Natural killer cell (primary cell): ENCODE measurements at places on chromosomes 2 and 18. TPM values are rescaled to one million over a fixed set of nuclear protein-coding genes. Genes with fewer than 3 reads are reported as not detected.

The ITGAV gene
- 14.7 TPM for total RNA-seq

DNA sequence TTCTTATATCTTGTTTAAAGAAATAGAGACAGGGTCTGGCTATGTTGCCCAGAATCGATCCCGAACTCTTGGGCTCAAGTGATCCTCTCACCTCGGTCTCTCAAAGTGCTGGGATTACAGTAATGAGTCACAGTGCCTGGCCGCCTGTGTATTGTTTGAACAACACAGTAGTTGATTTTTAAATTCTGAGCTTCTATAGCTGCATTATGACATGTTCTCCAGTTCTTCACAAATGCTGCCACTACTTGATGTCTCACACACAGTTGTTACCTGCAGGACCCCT, 7.7 kb upstream of the RHOB start:
- H3K27me3 ChIP-seq, result no peaks in the 10 kb centered on the region
- no peak overlapping the region for H3K4me3 ChIP-seq
- no peaks in the 10 kb centered on the region for H3K36me3 ChIP-seq
- H3K27ac ChIP-seq, result peak overlapping the region; percentile 43
- H3K4me1 ChIP-seq, result no peaks in the 10 kb centered on the region

DNA sequence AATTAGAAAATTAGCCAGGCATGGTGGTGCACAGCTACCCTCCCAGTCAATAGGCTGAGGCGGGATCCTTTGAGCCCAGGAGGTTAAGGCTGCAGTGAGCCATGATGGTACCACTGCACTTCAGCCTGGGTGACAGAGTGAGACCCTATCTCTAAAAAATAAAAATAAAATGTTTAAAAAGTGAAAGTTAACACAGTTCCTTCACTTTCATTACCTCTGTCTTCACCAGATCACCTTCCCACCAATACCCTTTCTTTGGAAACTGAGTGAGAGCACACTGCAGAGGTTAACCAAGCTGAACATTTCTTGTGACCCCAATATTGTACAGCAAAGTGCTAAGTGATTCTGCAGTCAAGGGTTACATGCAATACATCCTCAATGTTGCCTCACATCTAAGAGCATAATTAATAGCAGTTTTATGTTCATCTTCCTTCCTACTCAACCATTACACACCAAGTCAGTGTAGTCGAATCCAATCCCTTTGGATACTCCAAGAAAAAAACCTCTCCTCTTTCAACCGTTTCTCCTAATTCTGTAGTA, 1.7 kb downstream of the L3MBTL4 start:
- DNase-seq, result no peak
- peak overlapping the region; percentile 14 for H3K4me3 ChIP-seq
- H3K27me3 ChIP-seq, result no peaks in the 10 kb centered on the region
- peak overlapping the region; percentile 30 for H3K27ac ChIP-seq

The ZEB2 gene
- total RNA-seq, result 718 TPM

- no peaks in the 10 kb centered on the region for H3K4me1 ChIP-seq
- H3K27ac ChIP-seq, result no peak overlapping the region
- no peaks in the 10 kb centered on the region for H3K36me3 ChIP-seq
These were observed 199.1 kb upstream of the CELF4 start for GRCh38 chr18:37764541-37765288.

DNA sequence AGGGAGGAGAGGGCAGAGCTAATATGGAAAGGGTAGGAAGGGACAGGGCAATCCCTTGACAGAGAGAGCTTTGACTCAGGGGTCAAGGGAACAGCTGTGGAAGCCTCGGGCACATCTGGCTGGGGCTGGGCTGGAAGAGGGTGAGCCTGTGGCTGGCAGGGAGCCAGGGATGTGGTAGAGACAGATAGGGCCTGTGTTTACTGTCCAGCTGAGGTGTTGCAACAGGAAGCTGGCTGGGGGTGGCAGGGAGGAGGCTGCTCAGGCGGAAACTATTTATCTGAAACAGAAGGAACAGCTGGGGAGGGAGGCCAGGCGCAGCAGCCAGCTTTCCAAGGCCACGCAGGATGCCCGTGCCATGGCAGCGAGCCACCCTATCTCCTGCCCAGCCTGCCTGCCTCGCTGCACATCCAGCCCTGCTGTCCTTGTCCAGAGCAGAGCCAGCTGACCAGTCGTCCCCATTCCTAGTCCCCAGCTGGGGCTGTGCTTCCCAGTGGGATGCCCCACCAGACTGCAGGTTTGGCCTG, 264.7 kb downstream of the CYP26B1 start:
- DNase-seq, result no peak
- no peak overlapping the region for H3K27ac ChIP-seq

DNA sequence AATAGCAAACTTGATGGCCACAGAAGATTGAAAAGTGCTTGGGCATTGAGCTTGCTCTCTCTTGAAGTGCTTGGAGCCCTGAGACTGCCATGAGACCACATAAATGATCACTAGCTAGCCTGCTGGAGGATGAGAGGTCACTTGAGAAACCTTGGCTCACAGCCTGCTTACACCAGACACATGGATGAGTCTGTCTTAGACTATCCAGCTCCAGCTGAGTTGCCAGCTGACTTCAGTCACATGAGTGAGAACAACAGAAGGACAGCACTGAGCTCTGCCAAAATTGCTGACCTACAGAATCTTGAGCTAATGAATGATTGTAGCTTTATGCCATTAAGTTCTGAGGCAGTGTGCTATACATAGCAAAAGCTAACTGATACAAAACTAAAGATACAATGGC, 18.1 kb downstream of the NABP1 start:
- no peak overlapping the region for H3K27ac ChIP-seq
- H3K27me3 ChIP-seq, result no peaks in the 10 kb centered on the region
- H3K4me3 ChIP-seq, result no peak overlapping the region
- H3K4me1 ChIP-seq, result no peaks in the 10 kb centered on the region

The TUBB8B gene
- not detected for total RNA-seq

The TET3 gene
- total RNA-seq, result 40.0 TPM

The MOGAT1 gene
- not detected for total RNA-seq

The AQP12B gene
- not detected for total RNA-seq

DNA sequence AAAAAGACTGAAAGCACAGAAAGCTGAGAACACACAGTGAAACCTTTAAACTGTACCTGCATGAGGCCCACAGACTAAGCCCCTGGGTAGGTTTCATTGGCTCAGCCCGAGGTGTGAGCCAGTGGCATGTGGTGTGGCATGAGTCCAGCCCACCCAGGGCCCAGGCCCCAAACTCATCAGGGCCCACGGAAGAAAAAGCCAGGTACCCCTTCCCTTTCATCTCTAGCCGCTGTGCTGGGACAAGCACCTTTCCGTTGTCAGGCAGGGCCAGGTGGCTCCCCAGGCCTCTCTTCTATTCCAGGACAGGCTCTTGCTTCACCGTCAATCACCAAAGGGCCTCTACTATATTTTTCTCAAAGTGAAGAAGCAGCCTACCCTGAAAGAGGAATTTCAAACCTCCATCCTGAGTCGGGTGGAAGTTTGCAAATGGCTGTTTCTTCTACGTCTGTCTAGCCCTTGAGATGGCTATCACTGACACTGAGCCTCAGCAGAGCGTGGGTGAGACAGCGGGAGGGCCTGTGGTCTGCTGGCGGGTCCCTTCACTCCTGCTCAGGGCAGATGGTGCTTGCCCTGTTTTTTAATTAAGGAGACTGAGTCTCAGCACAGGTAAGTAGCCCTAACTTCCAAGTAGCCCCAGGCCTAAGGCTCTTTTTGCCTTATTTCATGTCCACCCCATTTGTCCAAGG, 8.6 kb downstream of the DNAJB2 start:
- H3K4me3 ChIP-seq, result no peak overlapping the region
- no peak for DNase-seq
- H3K4me1 ChIP-seq, result no peaks in the 10 kb centered on the region
- H3K27me3 ChIP-seq, result no peaks in the 10 kb centered on the region
- peaks cover 28% of the 10 kb centered on the region for H3K36me3 ChIP-seq
